ENCODE measurements at places on chromosomes 12 and 14.

DNA sequence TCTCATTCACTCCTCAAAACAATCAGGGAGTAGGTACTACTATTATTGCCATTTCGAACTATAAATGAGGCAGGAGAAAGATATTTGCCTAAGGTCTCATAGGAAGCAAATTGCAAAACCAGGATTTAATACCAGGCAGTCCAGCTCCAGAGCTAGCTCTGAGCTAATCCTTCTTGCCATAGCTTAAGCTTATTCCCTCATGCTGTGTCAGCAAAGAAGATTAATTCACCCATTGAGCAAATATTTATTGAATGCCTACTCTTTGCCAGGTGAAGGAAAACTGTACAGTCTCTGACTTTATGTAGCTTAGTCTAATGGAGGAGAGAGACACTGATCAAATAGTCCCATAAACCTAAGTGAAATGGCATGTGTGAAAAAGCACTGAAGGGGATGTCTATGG is 19.5 kb downstream of the KCNA5 start:
- DNase-seq: no peak

GRCh38 chr12:89033062-89033461 is 319.2 kb downstream of the DUSP6 start:
- DNase-seq: no peak

GRCh38 chr12:66552716-66553115 is 126.2 kb downstream of the GRIP1 start:
- no peak for DNase-seq

GRCh38 chr14:91402771-91403600 is 14.6 kb downstream of the CCDC88C start:
- no peak for DNase-seq

DNA sequence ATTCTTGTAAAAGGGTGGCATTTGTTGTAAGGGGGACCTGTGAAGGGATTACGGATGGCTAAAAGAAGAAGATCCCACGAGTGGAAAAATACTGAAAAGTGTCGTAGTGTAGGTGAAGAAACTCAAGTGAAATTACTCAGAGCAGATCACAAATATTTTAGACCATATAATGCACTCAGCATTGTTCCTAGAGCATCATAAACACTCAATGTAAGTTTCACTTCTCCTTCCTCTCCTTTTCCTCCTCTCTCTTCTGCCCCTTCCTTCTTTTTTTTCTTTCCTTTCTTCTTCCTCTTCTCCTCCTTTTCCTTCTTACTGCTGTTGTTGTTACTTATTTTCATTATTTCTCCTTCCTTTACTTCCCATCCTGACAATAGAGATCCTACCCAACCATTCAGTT is 445.6 kb downstream of the ADAMTS20 start:
- no peak for DNase-seq

Data from stimulated activated CD4-positive, alpha-beta T cell treated with anti-CD3 and anti-CD28 coated beads, TNF-alpha, amount 100 ng/mL, for 48 hours (primary cell).